ENCODE measurements at places on chromosomes 7 and 10.

DNA sequence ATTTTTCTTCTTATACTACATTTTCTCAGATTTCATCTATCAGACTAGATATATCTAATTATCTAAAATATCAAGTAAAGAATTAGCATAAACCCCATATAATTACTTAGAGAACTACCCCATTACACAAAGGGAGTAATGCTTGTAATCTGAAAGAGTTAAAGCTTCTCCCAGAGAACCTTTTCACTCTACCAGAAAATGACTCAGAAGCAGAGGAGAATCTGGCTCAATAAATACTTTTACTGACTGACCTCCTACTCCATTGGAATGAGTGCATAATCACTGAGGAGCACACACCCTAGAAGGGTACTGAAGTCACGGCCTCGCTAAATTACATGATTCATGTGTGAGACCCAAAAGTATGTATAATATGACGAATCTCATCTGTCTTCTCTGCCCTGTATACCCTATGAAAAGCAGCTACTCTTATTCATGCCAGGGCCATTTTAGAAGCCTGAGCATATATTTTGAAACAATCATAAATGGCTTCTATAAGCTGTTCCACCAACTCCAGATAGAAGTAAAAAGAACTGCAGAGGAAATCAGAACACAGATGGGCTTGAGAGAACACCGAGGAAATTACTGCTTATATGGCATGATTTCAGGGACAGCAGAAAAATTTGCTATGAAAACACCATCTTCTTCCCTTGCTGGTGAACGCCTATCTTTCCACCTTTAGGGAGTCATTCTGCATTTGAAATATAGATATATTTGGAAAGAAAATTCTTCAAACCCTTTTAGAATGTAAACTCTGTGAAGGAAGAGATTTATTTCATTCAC is 32.7 kb downstream of the DNMBP start:
- no peak for ATAC-seq

DNA sequence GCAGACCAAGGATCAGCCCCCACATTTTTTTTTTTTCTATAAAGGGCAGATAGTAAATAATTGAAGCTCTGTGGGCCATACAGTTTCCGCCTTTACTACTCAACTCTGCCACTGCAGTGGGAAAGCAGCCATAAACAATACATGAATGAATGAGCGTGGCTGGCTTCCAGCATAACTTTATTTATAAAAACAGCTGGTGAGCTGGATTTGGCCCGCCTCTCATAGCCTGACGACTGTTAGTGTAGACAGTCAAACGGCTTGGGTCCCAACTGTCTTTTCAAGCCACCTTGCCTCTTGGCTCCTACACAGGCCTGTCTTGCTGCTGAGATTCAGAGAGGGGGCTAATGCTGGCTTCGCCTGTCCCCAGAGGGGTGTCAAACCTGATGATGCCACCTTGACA is 169.8 kb upstream of the GPR26 start:
- no peak for ATAC-seq

- ATAC-seq, result no peak
Measured at GRCh38 chr7:131578602-131579001, 22.2 kb upstream of the PODXL start.

DNA sequence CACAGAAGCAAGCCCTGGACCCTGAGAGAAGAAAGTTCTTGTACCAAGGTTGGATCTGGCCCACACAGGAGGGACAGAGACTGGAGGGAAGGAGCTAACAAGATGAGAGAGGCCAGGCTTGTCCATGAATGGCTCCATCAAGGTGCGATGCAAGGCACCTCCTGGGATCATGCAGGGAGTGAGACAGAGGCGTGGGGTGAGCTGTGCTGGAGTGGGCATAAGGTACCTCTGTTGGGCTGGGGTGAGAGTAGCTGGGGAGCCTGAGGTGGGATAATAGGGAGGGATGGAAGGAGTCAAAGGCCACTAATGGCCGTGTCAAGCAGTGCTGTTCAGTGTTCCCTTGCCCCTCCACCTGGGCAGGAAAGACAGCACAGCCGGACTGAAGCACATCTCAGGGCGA is 9.9 kb downstream of the TMEM72 start:
- no peak for ATAC-seq

DNA sequence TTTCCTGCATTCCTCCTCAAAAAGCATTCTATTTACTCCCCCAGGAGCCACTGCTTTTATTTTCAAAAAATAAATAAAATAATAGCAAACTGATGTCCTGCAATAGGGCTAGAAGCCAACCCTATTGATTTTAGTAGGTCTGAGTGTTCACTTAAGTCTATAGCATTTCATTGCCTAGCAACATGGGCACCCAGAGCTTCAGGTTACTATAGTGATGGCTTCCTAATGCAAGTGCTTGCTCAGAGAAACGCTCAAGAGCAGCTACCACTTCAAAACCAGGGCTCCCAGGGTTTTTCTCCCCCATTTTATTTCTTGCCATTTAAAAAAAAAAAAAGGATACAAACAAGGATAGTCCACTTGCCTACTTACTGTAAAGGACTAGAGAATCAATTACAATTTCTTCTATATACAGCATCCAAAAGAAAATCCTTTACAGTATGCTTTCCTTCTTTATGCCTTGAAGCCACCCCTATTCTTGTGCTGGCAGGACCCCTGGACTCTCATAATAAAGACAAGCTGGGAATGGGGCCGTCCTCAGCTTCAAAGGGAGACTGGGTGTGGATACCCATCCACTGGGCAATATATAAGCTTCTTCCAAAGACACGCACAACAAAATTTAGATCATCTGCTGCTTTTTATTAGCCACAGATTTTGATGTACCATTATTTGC is 133.3 kb downstream of the VPS41 start:
- ATAC-seq, result no peak

- ATAC-seq, result peak; percentile 64
Measured at GRCh38 chr7:92813390-92814024, 22.9 kb downstream of the CDK6 start.

DNA sequence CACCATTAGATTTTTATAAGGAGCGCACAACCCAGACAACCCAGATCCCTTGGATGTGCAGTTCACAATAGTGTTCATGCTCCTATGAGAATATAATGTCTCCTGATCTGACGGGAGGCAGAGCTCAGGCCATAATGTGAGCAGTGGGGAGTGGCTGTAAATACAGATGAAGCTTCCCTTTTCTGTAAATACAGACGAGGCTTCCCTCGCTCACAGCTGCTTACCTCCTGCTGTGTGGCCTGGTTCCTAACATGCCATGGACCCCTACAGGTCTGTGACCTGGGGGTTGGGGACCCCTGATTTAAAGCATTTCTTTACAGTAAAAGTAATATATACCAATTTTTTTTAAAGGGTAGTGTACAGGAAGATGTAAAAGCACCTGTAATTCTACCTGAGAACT is 33.2 kb downstream of the HELLS start:
- no peak for ATAC-seq

- ATAC-seq, result peak; percentile 34
Measured at GRCh38 chr7:106260136-106260561, 24.6 kb downstream of the NAMPT start.

DNA sequence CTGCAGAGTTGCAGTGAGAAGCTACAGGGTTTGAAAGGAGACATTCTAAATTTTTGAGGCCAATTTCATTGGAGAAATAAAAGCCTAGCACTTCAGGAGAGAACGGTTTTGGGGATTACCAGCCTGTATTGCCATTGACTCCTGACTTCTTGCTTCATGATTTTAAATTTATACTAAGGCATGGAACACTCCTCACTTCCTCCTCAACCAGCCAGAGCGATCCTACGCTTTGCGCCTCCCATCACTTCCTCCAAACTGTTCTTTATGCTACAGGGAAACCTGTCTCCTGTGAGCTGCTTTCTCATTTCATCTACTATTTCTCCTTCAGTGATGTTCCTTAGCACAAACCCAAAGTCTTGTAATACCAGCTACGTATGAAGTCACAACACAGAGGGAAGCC is 495.1 kb downstream of the SUGCT start:
- no peak for ATAC-seq

DNA sequence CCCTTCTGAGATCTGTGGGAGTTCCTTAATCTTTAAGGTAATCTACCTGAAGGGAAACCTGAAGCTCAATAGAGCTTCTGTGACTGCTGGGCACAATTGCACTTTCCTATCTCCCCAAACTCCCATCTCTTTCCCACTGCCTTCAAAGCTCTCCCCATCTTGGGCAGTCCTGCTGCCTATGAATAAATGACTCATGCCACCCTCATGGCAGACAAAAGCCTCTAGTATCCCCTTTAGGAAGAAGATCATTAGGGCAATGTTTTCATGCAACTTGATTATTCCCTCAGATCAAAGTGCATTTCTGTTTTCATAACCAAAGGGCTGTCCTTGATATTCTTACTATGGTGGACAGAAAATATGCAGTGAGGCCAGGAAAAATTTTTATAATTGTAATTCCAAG is 704.9 kb upstream of the LRRN3 start:
- ATAC-seq, result no peak

DNA sequence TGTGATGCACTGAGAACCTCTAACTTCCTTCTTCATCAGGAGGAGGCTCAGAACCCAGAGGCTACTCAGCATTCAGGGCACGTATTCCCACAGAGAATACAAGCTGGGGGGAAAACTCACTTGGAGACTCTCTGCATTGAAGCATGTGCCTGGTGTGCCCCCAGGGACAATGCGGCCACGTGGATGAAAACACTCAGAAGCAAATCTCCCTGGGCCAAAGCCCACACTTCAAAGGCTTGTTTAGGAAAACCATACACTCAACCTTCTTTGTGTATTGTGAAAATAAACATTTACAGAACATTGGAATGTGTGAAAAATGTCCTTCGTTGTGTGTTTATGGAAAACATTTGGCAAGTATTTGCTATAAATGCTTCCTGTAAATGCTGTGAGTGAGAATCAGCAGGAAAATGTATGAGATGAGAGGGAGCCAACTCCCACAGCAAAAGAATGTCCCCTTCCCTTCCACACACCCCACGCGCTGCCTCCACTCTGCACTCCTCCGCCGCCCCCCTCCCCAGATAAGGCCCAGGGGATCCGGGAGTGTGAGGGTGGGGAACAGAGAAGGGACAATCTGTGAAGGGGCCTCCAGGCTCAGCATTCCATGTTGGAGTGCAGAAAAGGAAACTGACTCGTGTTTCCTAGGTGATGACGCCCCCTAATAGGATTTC is 339.5 kb downstream of the ELMO1 start:
- no peak for ATAC-seq

- ATAC-seq, result no peak
Measured at GRCh38 chr10:132788831-132789219, 2.9 kb upstream of the NKX6-2 start.

- no peak for ATAC-seq
Measured at GRCh38 chr10:118557946-118558345, 37.5 kb downstream of the PRLHR start.

DNA sequence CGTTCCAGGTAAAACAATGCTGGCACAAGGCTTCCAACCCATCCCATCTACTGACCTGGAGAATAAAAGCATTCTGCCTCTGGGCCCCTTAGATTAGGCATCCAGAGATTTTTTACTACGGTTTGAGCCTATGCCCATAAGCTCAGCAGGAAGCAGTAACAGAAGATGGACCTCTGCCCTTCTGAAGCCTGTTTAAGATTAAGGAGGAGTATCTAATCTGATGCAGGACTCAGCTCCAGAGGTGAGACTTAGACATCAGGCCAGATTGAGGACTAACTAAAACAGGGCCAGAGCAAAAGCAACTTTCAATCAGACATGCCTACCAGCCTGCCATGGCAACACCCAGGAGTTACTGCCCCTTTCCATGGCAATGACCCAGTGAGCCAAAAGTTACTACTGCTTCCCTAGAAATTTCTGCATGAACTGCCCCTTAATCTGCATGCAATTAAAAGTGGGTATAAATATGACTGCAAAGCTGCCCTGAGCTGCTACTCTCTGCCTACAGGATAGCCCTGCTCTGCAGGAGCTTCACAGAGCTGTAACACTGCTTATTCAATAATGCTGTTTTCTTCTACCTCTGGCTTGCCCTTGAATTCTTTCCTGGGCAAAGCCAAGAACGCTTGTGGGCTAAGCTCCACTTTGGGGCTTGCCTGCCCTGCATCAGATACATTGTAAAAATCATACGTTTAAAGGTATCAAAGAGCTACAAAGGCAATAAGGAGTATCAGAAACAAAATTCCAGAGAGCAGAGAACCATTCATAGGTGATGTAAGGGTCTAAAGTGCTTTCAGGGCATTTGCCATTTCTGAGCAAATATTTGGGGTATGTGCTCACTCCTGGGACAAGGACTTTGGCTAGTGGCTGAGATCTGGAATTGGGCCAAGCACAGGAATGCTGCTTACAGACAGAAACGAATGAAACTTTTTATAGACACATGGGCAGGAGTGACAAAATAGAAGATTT is 25.0 kb upstream of the CNNM1 start:
- no peak for ATAC-seq

DNA sequence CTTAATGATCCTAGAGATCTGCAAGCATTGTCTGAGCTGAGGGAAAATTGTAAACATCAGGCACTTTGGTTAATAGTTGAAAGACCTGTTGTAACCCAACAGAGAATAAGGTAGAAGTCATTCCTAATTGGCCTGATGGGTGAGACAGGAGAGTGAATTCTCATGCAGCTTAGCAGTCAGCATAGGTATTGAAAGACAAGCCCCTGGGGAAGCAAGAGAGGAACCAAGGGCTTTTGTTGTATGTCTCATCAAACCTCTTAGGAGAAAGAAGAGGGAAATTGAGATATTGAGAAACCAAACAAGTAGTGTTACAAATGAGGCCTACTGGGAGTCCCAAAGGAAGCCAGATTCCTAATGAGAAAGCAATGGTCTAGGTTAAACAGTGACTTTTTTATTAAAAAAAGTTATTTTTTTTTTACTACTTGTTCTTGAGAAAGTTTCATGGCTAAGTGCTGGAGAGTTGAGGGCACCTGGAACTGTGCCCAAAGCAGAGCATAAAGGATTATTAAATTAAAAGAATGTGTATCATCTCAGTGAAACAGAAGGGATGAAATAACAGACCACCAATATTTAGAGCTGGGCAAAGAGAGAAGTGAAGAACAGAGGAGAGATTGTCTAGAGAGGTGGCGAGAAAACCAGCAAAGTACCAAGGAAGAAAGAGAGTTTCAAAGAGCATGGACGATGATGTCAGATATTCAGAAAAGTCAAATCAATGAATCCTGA is 168.9 kb downstream of the CDK14 start:
- ATAC-seq, result no peak

DNA sequence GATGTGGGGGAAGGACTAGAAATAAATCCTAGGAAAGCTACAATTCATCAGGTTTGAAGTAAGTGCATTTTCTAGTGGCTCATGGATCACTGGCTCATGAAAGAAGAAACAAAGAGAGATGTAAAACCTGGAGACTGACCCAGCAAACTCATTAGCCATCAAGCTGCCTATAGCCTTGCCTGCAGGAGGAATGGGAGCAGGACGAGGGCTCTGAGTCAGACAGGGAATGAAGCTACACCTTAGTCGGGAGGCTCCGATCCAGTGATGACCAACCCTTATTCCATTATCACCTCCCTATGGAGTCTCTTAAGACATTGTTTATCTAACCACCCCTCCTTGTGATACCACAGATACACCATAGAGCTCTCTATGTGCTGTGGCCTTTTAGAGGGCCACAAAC is 112.5 kb upstream of the WDR11 start:
- ATAC-seq, result no peak

- no peak for ATAC-seq
Measured at GRCh38 chr10:102122450-102122849, 2.3 kb upstream of the LDB1 start.

Data from activated T-helper 17 cell treated with anti-CD3 and anti-CD28 coated beads, Interleukin-2, amount 50 U/mL, for 72 hours (primary cell).